CD4-positive, alpha-beta T cell treated with Interleukin-2 at 100 ng/mL for 4 hours (primary cell): ENCODE measurements at places on chromosomes 2 and 18.

DNA sequence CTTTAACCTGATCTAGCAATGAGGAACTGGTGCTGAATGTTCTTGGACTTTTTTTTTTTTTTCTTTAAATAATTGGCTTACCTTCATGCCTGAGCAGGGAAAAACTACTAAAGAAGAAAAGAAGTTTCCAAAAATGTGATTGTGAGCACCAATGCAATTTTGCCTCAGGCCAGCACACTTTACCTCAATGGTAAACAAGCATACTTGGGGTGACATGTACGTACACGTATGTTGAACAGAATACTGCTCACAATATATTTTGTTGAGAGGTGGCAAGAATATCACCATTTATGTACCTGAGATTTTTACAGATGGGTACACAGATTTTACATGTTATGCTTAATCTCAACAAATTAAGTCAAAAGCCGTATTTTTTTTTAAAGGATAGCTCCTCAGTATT is 144.3 kb downstream of the FIGN start:
- DNase-seq, result no peak

- no peak for DNase-seq
Measured at GRCh38 chr2:46471697-46472096, 7.7 kb upstream of the TMEM247 start.

DNA sequence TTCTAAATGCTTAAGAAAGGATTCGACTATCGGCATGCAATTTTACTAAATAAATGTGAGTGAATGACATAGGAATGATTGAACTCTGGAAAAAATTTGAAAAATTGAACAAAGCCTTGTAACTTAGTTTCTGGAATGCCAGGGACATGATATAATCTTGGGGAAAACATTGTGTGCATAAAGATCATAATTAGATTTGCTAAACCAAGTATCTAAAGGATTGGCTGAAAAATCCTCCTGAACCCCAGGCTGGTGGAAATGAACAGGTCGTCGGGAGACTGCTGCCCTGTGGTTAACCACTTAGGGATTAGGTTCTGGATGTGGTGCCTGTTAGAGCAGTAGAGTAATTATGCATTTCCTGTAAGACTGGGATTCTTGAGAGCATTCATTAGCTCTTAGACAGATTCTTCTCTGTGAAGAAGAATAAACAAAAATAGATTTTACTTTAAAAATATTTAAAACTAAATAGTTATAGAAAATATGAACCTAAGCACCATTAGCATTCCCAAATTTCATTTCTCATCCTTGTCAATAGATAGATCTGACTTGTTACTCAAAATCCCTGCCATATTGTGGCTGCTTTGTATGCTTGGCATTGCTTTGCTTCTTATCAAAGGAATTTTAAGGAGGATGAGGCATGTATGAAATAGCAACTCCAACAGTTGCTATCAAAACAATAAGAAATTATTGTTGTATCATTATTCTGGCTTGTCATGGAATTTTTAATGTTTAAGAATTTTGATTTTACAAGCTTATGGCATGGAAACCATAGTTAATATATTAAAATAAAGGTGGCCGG is 55.9 kb downstream of the LYPD6B start:
- no peak for DNase-seq

DNA sequence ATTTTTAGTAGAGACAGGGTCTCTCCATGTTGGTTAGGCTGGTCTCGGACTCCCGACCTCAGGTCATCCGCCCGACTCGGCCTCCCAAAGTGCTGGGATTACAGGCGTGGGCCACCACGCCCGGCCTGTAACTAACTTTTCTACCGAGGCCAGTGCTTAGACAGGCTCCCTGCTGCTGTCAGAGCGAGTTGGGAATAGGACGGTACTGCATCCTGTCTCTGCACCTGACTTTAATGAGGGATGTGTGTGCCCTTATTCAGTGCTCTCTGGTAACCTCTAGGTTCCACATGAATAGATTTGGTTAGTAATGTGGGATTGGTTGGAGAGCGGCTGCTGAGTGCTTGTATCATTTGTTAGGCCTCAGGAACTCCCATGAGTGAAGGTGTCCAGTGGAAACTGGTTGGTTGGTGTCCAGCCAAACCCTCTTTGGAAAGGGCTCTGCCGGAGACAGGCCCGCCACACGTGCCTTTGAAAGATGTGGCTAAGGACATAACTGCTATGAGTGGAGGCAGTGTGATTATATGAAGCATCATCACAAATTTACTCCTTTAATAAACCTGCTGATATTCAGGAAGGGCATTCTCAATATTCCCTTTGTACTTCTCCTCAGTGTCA is 36.6 kb downstream of the MYOM1 start:
- DNase-seq, result no peak

- no peak for DNase-seq
Measured at GRCh38 chr2:182784777-182785176, 68.7 kb downstream of the DNAJC10 start.

DNA sequence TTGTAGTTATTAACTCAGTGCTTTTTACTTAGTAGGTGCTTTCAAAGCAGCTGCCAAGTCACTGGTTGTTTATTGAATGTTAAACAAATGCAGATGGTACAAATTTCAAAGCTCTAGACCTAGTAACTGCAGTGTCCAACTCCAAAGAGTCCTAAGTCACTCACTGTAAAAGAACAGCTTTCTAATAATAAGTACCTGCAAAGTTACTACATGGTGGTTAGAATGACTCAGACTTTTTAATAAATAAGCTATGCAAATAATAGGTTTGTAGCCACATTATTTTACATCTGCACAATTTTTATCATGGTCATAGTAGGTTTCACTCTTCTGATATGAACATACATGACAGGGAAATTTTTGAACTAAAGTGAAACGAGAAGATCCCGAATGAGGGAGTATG is 1620.4 kb upstream of the CELF4 start:
- DNase-seq, result no peak

DNA sequence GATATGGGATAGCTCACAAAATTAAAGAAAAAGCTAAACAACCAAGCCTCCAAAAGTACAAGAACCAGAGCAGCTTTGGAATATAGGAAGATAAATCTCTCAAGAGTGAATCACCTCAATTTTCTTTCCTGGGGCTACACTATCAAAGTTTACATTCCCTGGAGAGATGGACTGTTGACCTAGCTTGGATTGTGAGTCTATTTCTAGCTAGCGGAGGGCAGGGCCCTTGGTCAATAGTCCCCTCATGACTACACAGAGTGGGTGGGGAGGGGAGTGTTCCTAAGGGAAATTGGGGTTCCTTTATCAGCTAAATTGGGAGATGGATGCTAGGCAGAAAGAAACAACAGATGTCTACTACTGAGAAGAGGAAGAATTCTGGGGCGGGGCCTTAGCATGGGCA is 29.9 kb upstream of the EIF2AK3 start:
- DNase-seq, result no peak
